D721Med (cell line): ENCODE measurements at places on chromosomes 6 and 20.

DNA sequence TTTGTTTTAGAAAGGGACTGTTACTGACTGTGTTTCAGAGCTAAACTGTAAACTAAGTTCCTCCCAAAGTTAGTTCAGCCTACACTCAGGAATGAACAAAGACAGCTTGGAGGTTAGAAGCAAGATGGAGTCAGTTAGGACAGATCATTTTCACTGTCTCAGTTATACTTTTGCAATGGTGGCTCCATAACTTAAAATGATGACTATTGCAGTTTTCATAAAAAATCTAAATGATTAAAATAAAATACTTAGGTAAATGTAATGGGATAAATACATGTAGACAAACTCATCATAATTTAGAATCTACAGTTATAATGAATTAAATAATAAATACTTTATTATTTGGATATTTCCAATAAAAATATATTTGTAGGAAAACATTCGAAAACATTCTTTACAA is 590.6 kb downstream of the EPHA7 start:
- DNase-seq, result no peak

DNA sequence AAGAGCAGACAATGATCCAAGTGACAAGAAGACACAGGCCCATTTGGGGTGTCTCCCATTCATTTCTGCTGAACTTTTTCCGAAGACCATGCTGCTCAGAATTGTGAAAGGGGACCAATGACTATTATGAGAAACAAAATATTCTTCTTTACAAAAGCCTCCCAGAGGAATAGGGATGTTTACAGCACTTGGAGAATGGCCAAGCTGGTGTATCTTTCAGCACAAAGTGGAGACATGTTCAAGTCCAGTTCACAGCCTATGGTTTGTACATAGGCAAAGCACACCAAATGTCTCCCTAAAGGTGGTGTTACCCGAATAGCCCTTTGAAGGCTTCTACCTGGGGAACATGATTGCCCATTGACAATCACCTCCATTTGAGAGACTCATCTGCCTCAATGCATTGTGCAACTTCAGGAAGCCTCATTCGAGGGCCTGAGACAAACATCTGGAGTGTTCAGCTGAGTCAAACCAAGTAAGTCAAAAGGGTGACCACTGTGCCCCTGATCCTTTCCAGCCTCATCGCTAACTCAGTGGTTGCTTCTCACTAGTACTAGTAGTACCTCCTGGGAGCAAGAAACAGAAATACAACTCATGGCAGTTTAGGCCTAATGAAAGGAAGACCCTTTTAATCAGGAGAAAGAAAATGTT is 451.0 kb upstream of the MARCKS start:
- DNase-seq, result no peak

DNA sequence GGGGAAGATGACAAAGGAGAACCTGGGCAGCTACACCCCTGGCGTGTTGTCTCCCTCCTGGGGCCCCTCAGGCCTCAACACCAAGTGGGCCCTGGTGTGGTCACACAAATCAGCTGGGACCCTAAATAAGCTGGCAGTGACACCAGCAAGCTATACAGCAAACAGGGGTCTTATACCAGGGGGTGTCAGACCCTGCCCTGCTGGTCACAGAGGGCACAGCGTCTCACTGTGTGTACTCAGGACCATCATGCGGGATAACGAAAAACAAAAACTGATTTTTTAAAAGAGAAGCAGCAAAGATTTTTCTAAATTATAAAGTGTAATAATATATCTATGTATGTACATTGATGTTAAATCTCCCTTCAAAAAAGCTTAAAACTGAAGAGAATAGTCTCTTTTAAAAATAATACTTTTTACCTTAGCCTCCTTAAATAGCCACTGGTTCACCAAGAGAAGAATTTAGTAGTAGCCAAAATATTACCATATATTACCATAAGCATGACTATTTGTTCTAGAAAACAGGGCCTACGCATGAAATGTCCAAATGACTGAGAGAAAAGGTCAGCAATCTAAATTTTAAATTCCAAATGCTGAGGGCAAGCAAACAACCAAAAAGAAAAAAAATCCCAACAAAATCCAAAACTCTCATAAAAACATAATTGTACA is 220.4 kb downstream of the KIF16B start:
- no peak for DNase-seq

- DNase-seq, result no peak
Measured at GRCh38 chr20:382291-383115, 1.9 kb downstream of the TRIB3 start.

GRCh38 chr6:148513145-148514071 is 170.8 kb downstream of the SASH1 start:
- no peak for DNase-seq

- no peak for DNase-seq
Measured at GRCh38 chr20:17816804-17817587, 117.2 kb downstream of the BANF2 start.

- no peak for DNase-seq
Measured at GRCh38 chr6:128364766-128365519, 155.5 kb downstream of the PTPRK start.

DNA sequence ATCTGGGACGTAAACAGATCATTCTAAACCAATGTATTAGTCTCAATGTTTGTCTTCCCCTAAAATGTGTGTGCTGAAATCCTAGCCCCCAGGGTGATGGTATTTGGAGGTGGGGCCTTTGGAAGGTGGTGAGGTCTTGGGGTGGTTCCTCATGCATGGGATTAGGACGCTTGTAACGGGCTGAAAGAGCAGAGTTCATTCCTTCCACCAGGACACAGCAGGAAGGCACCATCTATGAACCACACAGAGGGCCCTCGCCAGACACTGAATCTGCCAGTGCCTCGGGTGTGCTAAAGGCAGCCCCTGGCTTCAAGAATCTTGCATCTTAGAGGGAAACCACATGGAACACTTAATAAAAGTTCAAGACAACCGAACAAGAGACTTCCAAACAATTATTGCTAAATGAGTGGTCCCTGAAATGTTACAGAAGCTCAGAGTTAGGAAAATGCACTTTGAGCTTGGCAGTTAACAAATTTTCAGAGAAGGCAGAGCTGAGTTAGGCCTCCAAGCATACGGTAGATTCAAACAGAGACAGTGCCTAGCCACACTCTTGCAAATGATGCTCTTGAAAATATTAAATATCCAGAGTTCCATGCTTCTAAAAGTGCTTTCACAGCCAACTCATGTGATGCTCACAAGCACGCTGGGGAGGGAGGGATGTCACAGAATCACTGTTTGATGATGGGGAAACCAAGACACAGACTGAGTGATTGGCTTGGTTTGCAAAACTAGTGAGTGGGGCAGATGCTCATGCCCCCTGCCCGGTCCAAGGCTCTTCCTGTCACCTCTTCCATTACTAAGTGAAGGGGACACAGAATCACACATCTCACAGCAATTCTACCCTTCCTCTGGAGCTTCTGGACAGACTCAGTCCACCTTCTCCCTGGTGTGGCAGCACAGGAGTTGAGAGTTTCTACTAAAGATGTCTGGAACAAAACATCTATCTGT is 27.4 kb downstream of the TBC1D7 start:
- DNase-seq, result no peak

DNA sequence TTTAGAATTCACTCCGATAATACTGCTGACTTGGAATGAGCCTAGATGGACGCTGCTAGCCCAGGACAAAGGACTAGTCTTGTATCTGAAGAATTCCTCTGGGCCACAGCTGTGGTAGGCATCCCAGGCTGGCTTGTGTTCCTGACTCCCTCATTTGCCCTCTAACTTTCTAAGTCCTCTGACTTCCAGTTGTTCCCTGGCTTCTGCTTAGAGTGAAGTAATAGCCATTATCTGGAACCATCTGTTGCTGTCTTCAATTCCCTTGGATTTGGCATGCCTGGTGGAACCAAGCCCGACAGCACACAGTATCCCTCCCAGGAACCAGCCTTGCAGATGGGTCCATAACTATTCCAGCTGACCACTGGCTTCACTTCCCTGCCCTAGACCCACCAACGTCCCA is 376.0 kb downstream of the SYNE1 start:
- DNase-seq, result no peak

GRCh38 chr20:46930640-46931339 is 36.1 kb downstream of the EYA2 start:
- no peak for DNase-seq

DNA sequence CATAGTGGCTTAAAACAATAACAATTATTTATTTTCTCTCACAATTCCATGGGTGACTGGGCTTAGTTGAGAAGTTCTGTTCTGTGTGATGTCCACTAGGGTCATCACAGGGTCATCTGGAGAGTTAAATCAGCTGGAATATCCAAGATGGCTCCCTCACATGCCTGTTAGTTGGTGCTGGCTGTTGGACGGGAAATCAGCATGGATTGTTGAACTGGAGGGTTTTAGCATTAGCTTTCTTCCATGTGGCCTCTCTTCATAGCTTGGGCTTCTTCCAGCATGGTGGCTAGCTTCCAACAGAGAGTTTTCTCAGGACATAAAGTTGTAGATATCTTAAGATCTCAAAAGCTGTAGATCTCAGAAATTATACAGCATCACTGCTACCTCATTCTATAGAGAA is 19.6 kb downstream of the MARCKS start:
- DNase-seq, result no peak

- no peak for DNase-seq
Measured at GRCh38 chr6:158717341-158718330, 67.8 kb downstream of the SYTL3 start.

GRCh38 chr6:169344750-169345065 is 91.1 kb upstream of the THBS2 start:
- no peak for DNase-seq

DNA sequence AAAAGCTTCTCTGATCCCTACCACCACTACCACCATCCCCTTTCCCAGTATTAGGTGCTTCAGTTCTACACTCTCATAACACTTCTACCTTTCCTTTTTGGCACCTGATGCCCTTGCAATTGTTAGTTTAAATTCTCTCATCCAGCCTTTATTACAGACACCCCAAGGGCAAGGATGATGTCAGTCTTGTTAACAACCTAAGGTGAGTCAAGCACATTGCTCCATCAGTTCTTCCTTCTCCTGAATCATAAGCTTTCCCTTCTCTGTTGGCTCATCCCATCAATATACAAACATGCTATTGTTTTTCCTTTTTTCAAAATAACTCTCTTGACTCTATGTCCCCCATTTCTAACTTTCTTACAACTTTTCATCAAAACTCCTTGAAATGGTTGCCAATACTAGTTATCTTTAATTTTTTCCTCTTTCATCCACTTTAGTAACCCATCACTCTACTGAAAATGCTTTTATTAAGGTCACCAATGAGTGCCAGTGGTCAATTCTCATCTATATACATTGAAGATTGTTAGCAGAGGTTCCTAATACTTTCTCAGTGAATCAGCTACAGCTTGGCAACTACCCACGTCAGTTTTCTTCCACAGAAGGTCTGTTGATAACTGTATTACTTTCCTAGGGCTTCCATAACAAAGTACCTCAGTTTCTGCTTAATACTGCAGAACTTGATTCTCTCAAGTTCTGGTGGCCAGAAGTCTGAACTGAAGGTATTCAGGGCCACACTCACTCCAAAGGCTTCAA is 97.1 kb upstream of the FLRT3 start:
- no peak for DNase-seq

GRCh38 chr6:170100046-170100445 is 190.8 kb downstream of the DLL1 start:
- DNase-seq, result no peak

GRCh38 chr6:10659699-10660348 is 34.6 kb downstream of the C6orf52 start:
- no peak for DNase-seq

DNA sequence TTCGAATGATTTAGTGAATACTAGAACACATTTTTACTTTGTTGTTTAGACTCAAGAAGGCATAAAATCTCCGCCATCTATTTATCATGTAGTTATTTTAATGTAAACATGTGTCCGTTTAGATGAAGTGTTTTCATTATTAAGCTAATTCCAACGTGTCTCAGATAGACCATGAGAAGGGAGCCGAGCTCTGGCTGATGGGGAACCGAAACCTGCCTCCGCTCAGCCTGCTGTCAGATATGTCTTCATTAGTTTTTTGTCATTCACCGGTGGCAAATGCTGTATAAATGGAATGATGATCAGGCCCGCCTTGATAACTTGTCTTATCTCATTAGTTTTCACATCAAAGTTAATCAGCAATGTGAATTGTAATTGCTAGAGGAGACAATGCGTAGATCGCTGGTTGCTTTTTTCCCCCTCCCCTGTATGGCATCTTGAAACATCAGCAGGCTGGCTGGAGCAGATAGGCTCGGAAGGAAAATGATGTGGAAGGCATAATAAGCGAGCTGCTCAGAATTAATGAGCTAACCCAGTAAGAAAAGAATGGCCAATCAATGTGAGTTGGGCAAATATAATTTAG is 136.4 kb downstream of the LINC00237 start:
- no peak for DNase-seq

DNA sequence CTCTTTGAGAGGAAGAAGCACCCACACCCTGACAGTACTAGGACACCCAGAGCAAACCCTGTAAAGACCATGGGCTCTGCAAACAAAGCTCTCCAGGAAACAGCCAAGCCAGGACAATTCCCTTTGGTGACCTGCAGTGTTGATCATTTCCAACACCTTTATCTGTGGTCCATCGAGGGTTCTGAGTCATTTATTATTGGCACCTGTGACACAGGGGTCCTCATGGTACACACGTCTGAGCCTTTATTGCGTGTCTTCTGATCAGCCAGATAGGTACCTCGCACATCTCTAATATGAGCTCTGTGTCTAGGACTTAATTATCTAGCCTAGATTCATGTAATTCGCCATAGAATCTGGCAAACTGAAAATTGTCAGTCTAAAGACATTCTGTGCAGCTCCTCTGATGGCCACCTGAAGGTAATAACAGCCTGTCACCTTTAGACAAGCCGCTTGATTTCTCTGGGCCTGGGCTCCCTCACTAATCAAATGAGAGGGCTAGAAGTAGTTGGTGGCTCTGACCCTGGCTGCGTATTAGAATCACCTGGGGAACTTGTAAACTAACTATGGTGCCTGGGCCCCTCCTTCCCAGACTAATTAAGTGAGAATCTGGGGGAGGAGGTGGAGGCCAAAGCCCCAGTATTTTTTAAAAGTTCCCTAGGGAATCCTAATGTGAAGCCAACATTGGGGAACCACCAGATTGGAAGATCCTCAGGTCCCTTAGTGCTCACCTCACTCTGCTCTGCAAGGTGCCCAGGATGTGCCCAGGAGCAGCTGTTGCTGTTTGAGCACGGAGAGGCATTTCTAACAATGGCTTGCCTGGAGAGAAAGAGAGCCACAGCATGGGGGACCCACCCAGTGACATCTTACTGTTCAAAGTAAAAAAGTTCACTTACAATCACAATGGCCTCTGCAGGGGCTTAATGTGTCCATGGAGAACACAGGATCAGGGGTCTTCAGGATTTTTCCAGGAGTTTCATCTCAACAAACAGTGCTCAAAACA is 122.0 kb upstream of the ARID1B start:
- no peak for DNase-seq

GRCh38 chr6:25497383-25498040 is 154.5 kb upstream of the SCGN start:
- no peak for DNase-seq
